ENCODE measurements at places on chromosomes 6 and 20.

DNA sequence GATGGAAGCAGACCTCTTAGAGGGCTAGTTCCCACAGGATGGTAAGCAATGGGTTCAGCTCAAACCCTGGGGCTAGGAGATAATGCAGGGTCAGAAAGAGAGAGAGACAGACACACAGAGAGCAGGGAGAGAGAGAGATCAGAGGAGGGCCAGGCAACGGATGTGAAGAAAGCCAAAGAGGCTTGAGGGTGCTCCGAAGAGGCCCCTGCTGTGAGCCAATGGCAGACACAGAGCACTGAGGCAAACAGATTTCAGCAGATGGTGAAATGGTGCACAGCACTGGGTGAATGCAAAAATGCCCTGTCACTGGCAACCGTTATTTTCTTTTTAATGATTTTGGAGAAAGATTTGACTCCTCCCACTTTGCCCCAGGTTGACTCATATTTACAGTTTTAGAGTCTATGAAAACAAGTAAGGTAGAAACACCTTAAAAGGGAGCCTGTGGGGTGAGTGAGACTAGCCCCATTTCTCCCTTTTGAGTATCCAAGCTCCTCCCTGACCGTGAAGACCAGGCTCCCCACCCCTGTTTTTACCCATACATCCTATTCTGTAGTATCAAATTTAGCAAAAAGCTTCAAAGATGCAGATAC lies 840 bp downstream of the DEFB132 start:
- H3K4me3 ChIP-seq: no peak overlapping the region
- DNase-seq: no peak
- H3K27me3 ChIP-seq: peaks cover 21% of the 10 kb centered on the region
- H3K36me3 ChIP-seq: no peaks in the 10 kb centered on the region

GRCh38 chr6:163773646-163774045 lies 359.1 kb downstream of the QKI start:
- DNase-seq: no peak
- no peaks in the 10 kb centered on the region for H3K27me3 ChIP-seq
- no peaks in the 10 kb centered on the region for H3K4me1 ChIP-seq
- no peaks in the 10 kb centered on the region for H3K36me3 ChIP-seq

DNA sequence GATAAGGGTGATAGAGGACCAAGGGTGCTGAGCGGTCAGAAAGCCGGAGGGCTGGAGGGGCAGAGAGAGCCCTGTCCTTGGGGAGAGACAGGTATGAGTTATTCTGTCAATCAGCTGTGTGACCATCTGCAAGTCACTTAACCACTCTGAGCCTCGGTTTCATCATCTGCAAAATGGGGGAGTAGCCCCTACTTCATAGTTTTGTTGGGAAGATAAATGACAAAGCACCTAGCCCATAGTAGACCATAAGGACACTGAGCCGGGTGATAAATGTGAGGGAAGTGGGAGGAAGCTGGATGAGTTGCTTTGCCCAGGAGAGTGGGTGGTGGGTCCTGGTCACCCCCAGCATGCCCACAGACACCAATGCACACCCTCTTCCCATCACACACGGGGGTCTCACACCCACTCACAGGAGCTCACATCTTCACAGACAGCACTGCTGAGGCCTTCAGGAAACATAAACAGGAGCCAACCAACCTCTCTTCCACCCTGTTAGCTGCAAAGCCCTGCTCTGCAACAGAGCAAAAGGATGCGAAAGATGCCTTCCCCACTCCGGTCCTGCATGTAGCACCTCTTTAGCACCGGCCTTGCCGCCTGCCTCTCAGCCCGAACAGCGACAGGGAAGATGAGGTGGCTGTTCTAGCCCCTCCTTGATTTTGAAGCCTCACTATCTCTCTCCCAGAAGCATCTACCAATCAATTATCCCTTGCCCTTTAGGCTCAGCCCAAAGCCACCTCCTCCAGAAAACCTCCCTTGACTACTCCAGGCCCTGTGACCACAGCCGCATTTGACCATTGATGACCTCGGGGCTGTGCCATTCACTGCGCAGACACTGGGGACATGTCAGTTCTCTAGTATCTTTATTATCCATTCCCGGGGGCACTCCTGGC lies 18.9 kb downstream of the SPDEF start:
- no peak overlapping the region for H3K4me3 ChIP-seq
- no peaks in the 10 kb centered on the region for H3K27me3 ChIP-seq
- no peak for DNase-seq
- no peaks in the 10 kb centered on the region for H3K36me3 ChIP-seq
- H3K4me1 ChIP-seq: no peaks in the 10 kb centered on the region
- no peak overlapping the region for H3K27ac ChIP-seq

- DNase-seq: no peak
- H3K36me3 ChIP-seq: no peaks in the 10 kb centered on the region
- no peak overlapping the region for H3K4me3 ChIP-seq
- no peaks in the 10 kb centered on the region for H3K4me1 ChIP-seq
- no peaks in the 10 kb centered on the region for H3K27me3 ChIP-seq
- H3K27ac ChIP-seq: no peak overlapping the region
Measured at GRCh38 chr6:37192666-37193065, 22.7 kb downstream of the PIM1 start.

- H3K4me1 ChIP-seq: no peaks in the 10 kb centered on the region
- H3K27ac ChIP-seq: no peak overlapping the region
- no peak overlapping the region for H3K4me3 ChIP-seq
- no peaks in the 10 kb centered on the region for H3K36me3 ChIP-seq
Measured at GRCh38 chr6:340186-340955, 48.1 kb downstream of the DUSP22 start.

- no peaks in the 10 kb centered on the region for H3K36me3 ChIP-seq
- H3K27ac ChIP-seq: peak overlapping the region; percentile 90
- H3K27me3 ChIP-seq: no peaks in the 10 kb centered on the region
- peaks cover 23% of the 10 kb centered on the region for H3K4me1 ChIP-seq
Measured at GRCh38 chr6:163419413-163420288, 5.1 kb downstream of the QKI start.

- H3K27me3 ChIP-seq: no peaks in the 10 kb centered on the region
- H3K4me1 ChIP-seq: no peaks in the 10 kb centered on the region
- H3K27ac ChIP-seq: no peak overlapping the region
- no peak for DNase-seq
Measured at GRCh38 chr6:139647016-139647415, 272.6 kb upstream of the CITED2 start.

GRCh38 chr6:9708600-9708999 lies 706.3 kb downstream of the TFAP2A start:
- no peaks in the 10 kb centered on the region for H3K36me3 ChIP-seq
- H3K4me3 ChIP-seq: no peak overlapping the region
- no peaks in the 10 kb centered on the region for H3K4me1 ChIP-seq
- no peaks in the 10 kb centered on the region for H3K27me3 ChIP-seq
- no peak for DNase-seq

DNA sequence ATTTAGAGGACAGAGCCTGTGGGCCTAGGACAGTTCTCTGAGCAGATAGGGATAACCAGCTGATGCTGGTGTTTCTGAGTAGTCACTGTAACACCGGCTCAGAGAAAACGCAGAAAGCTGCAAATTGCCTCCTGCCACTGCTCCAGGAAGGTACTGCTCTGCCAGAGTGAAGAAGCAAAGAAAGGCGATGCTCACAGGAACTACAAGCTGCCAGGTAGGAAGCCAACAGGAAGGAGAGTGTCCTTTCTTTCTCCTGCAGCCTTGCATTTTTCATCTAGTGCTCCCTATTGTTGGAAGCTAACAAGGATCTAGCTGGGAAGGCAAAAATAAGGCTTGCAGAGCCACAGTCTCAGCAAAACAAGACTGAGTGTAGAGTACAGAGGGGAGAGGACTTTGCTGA lies 70.7 kb upstream of the RAB32 start:
- DNase-seq: no peak
- H3K4me1 ChIP-seq: no peaks in the 10 kb centered on the region
- H3K27ac ChIP-seq: no peak overlapping the region

- H3K27ac ChIP-seq: no peak overlapping the region
- H3K27me3 ChIP-seq: no peaks in the 10 kb centered on the region
- H3K36me3 ChIP-seq: no peaks in the 10 kb centered on the region
- peaks cover 34% of the 10 kb centered on the region for H3K4me1 ChIP-seq
Measured at GRCh38 chr20:19254956-19255355, 42.5 kb downstream of the SLC24A3 start.

- peaks cover 13% of the 10 kb centered on the region for H3K36me3 ChIP-seq
- no peak overlapping the region for H3K4me3 ChIP-seq
- no peak overlapping the region for H3K27ac ChIP-seq
- no peaks in the 10 kb centered on the region for H3K4me1 ChIP-seq
- no peaks in the 10 kb centered on the region for H3K27me3 ChIP-seq
Measured at GRCh38 chr6:38151580-38152500, 332.3 kb downstream of the ZFAND3 start.

DNA sequence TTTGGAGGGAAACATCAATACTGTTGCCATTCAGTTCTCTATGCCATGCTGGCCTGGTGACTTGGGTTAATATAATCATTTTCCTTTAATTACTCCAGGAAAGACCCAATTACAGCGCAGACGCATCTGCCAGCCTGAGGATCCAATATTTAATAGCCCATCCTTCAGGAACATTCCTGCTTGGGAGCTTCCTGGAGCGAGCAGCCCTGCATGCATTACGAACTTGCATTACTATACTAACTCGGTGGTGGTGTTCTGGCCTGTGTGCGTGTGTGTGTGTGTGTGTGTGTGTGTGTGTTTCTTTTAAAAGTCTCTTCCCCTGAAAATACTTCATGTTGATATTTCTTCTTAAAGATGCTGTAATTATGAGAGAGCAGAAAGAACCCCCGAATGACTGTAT lies 26.5 kb downstream of the PMEPA1 start:
- no peak overlapping the region for H3K27ac ChIP-seq
- H3K27me3 ChIP-seq: no peaks in the 10 kb centered on the region
- peaks cover 58% of the 10 kb centered on the region for H3K4me1 ChIP-seq
- H3K36me3 ChIP-seq: peaks cover 28% of the 10 kb centered on the region
- H3K4me3 ChIP-seq: no peak overlapping the region

DNA sequence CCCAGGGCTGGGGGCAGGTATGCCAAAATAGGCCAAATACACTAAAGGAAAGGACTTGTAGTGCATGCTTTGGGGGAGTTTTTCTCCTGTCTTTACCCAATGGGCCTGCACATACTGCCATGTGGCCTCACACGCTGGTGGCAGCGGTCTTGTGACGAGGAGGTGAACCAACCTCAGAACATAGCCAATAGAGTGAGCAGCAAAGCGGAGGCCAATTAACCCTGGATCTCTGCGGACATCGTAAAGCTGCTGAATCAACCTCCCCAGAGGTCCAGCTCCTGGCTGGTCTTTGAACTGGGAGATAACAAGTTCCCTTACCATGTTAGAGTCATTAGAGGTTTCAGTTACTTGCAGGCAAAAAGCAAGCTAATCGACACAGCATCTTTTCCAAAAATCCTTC lies 280.1 kb downstream of the PREX1 start:
- DNase-seq: no peak
- no peaks in the 10 kb centered on the region for H3K4me1 ChIP-seq
- H3K4me3 ChIP-seq: no peak overlapping the region

- H3K36me3 ChIP-seq: no peaks in the 10 kb centered on the region
- H3K27me3 ChIP-seq: peaks cover 4% of the 10 kb centered on the region
- H3K4me1 ChIP-seq: no peaks in the 10 kb centered on the region
- H3K4me3 ChIP-seq: no peak overlapping the region
- no peak overlapping the region for H3K27ac ChIP-seq
Measured at GRCh38 chr20:31822421-31823330, 3.5 kb downstream of the MYLK2 start.

- peaks cover 41% of the 10 kb centered on the region for H3K4me1 ChIP-seq
- H3K27me3 ChIP-seq: no peaks in the 10 kb centered on the region
- no peaks in the 10 kb centered on the region for H3K36me3 ChIP-seq
- no peak overlapping the region for H3K4me3 ChIP-seq
- no peak overlapping the region for H3K27ac ChIP-seq
Measured at GRCh38 chr20:24332956-24333355, 136.5 kb upstream of the SYNDIG1 start.

- H3K27me3 ChIP-seq: no peaks in the 10 kb centered on the region
- DNase-seq: no peak
- no peaks in the 10 kb centered on the region for H3K36me3 ChIP-seq
- H3K4me1 ChIP-seq: no peaks in the 10 kb centered on the region
- no peak overlapping the region for H3K27ac ChIP-seq
Measured at GRCh38 chr20:6623989-6624388, 143.5 kb upstream of the BMP2 start.

DNA sequence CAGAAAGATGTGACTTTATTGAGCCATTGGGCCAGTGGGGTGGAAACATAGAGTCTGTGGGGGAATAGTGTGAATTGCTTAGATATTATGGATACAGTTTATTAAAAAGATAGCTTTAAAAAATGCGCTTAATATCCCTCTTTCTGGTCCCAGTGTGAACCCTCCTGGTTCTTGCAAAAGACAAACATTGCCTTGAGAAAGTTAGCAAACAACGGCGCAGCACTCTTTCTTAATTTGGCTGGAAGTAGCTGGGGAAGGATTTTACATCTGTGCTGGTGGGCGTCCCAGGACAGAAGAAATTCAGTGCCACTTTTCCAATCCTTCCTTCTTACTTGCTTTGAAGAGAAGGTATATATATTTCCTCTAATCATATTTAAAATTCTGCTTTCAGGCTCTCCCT lies 191.4 kb upstream of the ZFP64 start:
- H3K27me3 ChIP-seq: no peaks in the 10 kb centered on the region
- no peak overlapping the region for H3K27ac ChIP-seq
- no peak overlapping the region for H3K4me3 ChIP-seq
- H3K36me3 ChIP-seq: no peaks in the 10 kb centered on the region
- no peak for DNase-seq

DNA sequence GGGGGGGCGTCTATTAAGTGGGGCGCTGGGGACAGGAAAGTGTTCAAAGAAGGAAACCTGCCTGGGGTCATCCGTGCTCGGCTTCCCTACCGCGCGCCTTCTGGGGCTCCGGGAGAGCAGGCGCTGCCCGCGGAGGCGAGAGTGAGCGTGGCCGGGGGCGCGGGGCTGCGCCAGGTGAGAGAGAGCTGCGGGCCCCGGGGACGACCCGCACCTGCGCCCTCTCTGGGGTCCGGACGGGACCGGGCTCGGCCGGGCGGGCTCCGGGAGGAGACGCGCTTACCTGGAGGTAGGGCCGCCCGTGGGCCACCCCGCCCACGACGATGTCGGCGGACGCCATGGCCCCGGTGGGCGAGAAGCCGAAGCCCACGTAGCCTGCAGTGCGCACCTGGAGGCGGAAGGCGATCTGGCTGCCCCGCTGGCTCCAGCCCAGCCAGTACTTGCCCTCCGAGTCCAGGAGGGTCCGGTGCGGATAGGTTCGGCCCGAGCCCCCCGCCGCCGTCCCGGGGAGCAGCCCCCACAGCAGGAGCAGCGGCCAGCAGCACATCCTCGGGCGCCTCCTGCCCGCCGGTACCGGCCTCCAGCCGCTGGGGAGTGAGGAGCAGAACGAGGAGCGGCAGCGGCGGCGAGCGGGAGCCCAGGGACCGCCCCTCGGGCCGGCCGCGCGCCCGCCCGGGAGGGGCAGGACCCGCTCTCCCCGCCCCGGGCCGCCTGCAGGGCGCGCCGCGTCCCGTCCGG lies at the start of gene MOXD1:
MOXD1 (minus strand) TSS at position 593 of the 735 bp plus-strand sequence; CDS start at position 544, 49 bp downstream.
- no peak within 1 kb of the TSS for H3K27ac ChIP-seq
- no peaks in the 10 kb centered on the region for H3K36me3 ChIP-seq
- H3K4me1 ChIP-seq: peaks cover 7% of the 10 kb centered on the region
- peaks cover 16% of the 10 kb centered on the region for H3K27me3 ChIP-seq
- DNase-seq: no peak

DNA sequence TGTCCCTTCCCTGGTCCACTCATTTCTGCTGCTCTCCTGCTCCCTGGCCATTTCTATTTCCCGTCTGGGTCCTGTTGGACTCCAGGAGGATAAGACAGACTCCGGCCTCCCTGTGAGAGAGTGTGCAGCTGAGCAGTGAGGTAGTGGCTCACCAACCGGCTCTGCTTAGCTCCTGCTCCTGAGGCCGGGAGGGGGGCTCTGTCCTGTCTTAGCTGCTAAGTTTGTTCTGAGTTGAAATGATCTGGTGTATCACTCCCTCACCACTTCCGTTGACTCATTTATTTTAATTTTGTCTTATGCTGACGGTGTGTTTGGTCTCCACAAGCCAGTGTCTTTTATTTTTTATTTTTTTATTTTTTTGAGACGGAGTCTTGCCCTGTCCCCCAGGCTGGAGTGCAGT lies 148.5 kb upstream of the PDE10A start:
- DNase-seq: no peak
- H3K27ac ChIP-seq: no peak overlapping the region
- no peaks in the 10 kb centered on the region for H3K36me3 ChIP-seq
- H3K27me3 ChIP-seq: no peaks in the 10 kb centered on the region
- no peak overlapping the region for H3K4me3 ChIP-seq

Measured in keratinocyte (primary cell).